ENCODE measurements at places on chromosomes 2 and 18. TPM values are rescaled to one million over a fixed set of nuclear protein-coding genes. Genes with fewer than 3 reads are reported as not detected.

Gene CROCC2
- total RNA-seq = not detected

DNA sequence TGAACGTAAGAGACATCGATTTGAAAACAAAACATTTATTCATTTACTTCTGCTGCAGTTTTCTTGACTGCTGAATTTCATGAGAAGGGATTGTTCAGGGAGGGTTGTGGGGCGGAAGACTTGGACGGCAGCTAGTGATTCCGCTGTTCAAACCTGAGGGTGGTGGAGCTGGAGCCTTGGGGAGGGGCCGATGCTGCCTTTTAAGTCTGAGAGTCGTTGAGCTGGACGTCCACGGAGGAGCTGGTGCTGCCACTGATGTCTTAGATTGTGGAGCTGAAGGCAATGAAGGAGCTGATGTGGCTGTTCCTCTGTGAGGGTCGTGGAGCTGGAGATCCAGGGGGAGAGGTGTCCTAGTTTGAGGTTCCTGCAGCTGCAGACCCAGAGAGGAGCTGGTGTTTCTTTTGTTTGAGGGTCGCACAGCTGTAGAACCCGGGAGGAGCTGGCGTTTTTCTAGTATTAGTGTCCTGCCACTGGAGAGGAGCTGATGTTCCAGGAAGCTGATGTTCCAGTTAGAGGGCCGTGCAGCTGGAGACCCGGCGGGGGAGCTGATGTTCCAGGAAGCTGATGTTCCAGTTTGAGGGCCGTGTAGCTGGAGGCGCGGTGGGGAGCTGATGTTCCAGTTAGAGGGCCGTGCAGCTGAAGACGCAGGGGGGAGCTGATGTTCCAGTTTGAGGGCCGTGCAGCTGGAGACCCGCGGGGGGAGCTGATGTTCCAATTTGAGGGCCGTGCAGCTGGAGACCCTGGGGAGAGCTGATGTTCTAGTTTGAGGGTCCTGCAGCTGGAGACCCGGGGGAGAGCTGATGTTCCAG is 150.9 kb downstream of the RTP5 start:
- peaks cover 68% of the 10 kb centered on the region for H3K27me3 ChIP-seq
- no peaks in the 10 kb centered on the region for H3K4me1 ChIP-seq
- H3K27ac ChIP-seq = no peak overlapping the region
- no peaks in the 10 kb centered on the region for H3K36me3 ChIP-seq
- no peak for DNase-seq
- no peak overlapping the region for H3K4me3 ChIP-seq

DNA sequence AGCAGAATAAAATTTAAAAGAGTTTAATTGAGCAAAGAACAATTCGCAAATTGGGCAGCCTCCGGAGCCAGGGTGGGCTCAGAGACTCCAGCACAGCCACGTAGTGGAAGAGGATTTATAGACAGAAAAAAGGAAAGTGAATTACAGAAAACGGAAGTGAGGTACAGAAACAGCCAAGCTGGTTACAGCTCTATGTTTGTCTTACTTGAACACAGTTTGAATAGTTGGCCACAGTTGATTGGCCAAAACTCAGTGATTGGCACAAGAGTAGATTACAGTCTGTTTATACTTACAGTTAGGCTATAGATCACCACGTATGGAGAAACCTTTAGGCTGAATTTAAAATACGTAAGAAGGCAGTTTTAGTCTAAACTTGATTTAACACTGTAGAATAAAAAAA is 78.8 kb upstream of the NEDD4L start:
- H3K4me1 ChIP-seq = no peaks in the 10 kb centered on the region
- no peak for DNase-seq
- no peaks in the 10 kb centered on the region for H3K36me3 ChIP-seq
- no peaks in the 10 kb centered on the region for H3K27me3 ChIP-seq

GRCh38 chr18:74731097-74731496 is 133.4 kb downstream of the ZNF407 start:
- no peak overlapping the region for H3K4me3 ChIP-seq
- DNase-seq = peak; percentile 86
- H3K4me1 ChIP-seq = peaks cover 3% of the 10 kb centered on the region
- H3K27me3 ChIP-seq = no peaks in the 10 kb centered on the region

GRCh38 chr2:242060212-242060835 is 190.8 kb downstream of the RTP5 start:
- peak; percentile 71 for DNase-seq
- no peaks in the 10 kb centered on the region for H3K4me1 ChIP-seq
- H3K36me3 ChIP-seq = no peaks in the 10 kb centered on the region
- no peak overlapping the region for H3K27ac ChIP-seq
- H3K4me3 ChIP-seq = no peak overlapping the region

GRCh38 chr18:63545000-63545399 is 2.8 kb downstream of the SERPINB12 start:
- H3K27ac ChIP-seq = no peak overlapping the region
- H3K27me3 ChIP-seq = peaks cover 2% of the 10 kb centered on the region
- no peak for DNase-seq

- DNase-seq = no peak
- no peak overlapping the region for H3K4me3 ChIP-seq
- H3K36me3 ChIP-seq = no peaks in the 10 kb centered on the region
- no peaks in the 10 kb centered on the region for H3K27me3 ChIP-seq
Measured at GRCh38 chr18:54086046-54086802, 138.2 kb downstream of the MBD2 start.

- H3K4me3 ChIP-seq = no peak overlapping the region
- H3K36me3 ChIP-seq = no peaks in the 10 kb centered on the region
Measured at GRCh38 chr18:63869851-63870250, 17.7 kb upstream of the SERPINB2 start.

DNA sequence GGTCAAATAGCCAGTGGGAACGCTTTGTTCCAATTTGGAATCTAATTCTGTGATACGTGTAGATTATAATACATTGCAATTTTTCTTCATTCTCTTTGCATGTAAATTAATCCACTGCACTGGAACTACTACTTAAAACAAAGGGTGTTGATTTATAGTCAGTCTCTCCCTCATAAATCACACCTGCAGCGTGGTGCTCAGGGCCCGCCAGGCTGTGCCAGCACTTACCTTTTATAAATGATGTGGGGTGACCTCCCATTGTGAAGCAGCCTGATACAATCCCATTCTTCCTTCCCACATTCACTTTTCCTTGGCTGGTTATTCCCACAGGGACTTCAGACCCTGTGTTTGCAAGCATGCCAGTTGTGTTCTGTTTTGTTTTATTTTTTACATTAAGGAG is 302.3 kb upstream of the ID2 start:
- no peaks in the 10 kb centered on the region for H3K4me1 ChIP-seq
- no peaks in the 10 kb centered on the region for H3K36me3 ChIP-seq
- H3K27me3 ChIP-seq = peaks cover 2% of the 10 kb centered on the region
- H3K4me3 ChIP-seq = no peak overlapping the region
- no peak for DNase-seq

DNA sequence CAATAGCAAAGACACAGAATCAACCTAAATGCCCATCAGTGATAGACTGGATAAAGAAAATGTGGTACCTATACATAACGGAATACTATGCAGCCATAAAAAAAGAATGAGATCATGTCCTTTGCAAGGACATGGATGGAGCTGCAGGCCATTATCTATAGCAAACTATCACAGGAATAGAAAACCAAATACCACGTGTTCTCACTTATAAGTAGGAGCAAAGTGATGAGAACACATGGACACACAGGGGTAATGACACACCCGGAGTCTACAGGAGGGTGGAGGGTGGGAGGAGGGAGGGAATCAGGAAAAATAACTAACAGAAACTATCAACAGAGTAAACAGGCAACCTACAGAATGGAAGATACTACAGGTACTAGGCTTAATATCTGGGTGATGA is 46.6 kb upstream of the MAL start:
- no peak overlapping the region for H3K4me3 ChIP-seq
- H3K27me3 ChIP-seq = peaks cover 8% of the 10 kb centered on the region
- no peak overlapping the region for H3K27ac ChIP-seq
- H3K4me1 ChIP-seq = no peaks in the 10 kb centered on the region
- no peaks in the 10 kb centered on the region for H3K36me3 ChIP-seq

- H3K4me3 ChIP-seq = no peak overlapping the region
- H3K27ac ChIP-seq = no peak overlapping the region
- no peaks in the 10 kb centered on the region for H3K27me3 ChIP-seq
- H3K4me1 ChIP-seq = no peaks in the 10 kb centered on the region
Measured at GRCh38 chr2:189514104-189514503, 66.5 kb downstream of the SLC40A1 start.

Gene RPRM
- not detected for total RNA-seq

DNA sequence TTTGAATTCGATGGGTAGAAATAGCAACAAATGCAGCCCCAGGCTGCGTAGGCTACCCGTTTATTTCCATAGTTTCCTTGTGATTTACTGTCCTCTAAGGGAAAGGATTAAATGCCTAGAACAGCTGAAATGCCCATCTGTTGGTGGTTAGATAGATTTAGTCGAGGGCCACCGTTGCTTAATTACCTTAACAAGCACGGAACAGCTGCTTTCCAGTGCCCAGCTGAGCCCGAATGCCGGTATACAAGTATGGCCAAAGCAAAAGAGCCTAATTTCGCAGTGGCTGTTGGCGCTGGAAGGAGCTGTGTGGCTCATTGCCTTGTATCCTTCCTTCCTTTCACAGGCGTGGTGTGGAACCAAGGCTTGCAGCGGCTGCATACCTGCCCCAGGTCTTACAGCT is 109.1 kb downstream of the CABLES1 start:
- H3K27me3 ChIP-seq = no peaks in the 10 kb centered on the region
- no peak overlapping the region for H3K27ac ChIP-seq
- H3K36me3 ChIP-seq = peaks cover 51% of the 10 kb centered on the region
- no peak for DNase-seq

GRCh38 chr2:226791487-226792081 is 8.0 kb downstream of the IRS1 start:
- H3K4me3 ChIP-seq = peak overlapping the region; percentile 78
- peaks cover 47% of the 10 kb centered on the region for H3K36me3 ChIP-seq
- DNase-seq = peak; percentile 75
- peak overlapping the region; percentile 97 for H3K27ac ChIP-seq

GRCh38 chr2:177252808-177253531 is 11.6 kb downstream of the NFE2L2 start:
- DNase-seq = no peak
- peaks cover 36% of the 10 kb centered on the region for H3K36me3 ChIP-seq
- no peaks in the 10 kb centered on the region for H3K27me3 ChIP-seq
- no peak overlapping the region for H3K27ac ChIP-seq
- H3K4me3 ChIP-seq = no peak overlapping the region

DNA sequence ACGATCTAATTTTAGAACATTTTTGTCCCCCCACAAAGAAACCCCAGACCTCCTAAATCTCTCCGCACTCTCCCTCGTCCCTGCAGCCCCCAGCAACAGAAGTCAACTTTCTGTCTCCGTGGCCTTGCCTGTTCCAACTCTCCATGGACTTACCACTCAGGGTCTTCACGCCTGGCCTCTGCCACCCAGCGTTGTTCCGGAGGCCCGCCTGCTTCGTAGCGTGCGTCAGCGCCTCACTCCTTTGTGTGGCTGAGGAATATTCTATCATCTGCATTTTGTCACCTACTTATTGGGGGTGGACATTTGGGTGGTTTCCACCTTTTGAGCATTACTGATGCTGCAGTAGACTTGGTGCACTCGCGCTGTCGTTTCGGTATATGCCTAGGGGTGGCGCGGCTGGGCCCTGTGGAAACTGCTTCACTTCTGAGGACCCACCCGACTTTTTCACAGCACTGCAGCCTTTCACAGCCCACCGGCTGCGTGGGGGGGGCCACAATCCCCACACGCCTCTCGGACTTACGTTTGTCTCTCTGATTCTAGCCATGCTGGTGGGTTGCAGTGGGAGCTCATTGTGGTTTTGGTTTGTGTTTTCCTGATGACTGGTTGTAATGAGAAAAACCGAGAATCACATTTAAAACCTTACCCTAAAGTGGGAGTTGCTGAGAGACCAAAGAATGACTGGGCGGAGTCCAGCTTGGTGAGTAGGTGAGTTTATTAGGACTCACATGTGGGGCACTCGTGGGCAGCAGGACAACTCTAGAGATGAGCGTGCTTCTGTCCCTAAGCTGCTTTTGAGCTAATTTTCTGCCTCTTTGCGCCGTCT is 1.4 kb upstream of the HSBP1L1 start:
- no peak for DNase-seq
- H3K27ac ChIP-seq = no peak overlapping the region
- H3K36me3 ChIP-seq = peaks cover 4% of the 10 kb centered on the region

Gene GPR75
- total RNA-seq = 1.7 TPM

Gene C2orf72
- total RNA-seq = not detected

- H3K27ac ChIP-seq = no peak overlapping the region
- no peak overlapping the region for H3K4me3 ChIP-seq
- H3K27me3 ChIP-seq = peaks cover 6% of the 10 kb centered on the region
- no peak for DNase-seq
- no peaks in the 10 kb centered on the region for H3K4me1 ChIP-seq
- no peaks in the 10 kb centered on the region for H3K36me3 ChIP-seq
Measured at GRCh38 chr18:62500966-62501591, 21.7 kb upstream of the ZCCHC2 start.

GRCh38 chr2:58350484-58350883 is 109.4 kb upstream of the FANCL start:
- no peaks in the 10 kb centered on the region for H3K36me3 ChIP-seq
- no peak overlapping the region for H3K4me3 ChIP-seq
- no peaks in the 10 kb centered on the region for H3K4me1 ChIP-seq
- no peaks in the 10 kb centered on the region for H3K27me3 ChIP-seq
